ENCODE measurements at places on chromosomes 16 and 17. TPM values are rescaled to one million over a fixed set of nuclear protein-coding genes. Genes with fewer than 3 reads are reported as not detected.

GRCh38 chr17:81165246-81166032, at the start of gene PVALEF:
Gene PVALEF, plus strand, starts transcription at chr17:81165507. Its CDS starts 15,720 bp downstream, at chr17:81181227.
- DNase-seq: peak; percentile 31

DNA sequence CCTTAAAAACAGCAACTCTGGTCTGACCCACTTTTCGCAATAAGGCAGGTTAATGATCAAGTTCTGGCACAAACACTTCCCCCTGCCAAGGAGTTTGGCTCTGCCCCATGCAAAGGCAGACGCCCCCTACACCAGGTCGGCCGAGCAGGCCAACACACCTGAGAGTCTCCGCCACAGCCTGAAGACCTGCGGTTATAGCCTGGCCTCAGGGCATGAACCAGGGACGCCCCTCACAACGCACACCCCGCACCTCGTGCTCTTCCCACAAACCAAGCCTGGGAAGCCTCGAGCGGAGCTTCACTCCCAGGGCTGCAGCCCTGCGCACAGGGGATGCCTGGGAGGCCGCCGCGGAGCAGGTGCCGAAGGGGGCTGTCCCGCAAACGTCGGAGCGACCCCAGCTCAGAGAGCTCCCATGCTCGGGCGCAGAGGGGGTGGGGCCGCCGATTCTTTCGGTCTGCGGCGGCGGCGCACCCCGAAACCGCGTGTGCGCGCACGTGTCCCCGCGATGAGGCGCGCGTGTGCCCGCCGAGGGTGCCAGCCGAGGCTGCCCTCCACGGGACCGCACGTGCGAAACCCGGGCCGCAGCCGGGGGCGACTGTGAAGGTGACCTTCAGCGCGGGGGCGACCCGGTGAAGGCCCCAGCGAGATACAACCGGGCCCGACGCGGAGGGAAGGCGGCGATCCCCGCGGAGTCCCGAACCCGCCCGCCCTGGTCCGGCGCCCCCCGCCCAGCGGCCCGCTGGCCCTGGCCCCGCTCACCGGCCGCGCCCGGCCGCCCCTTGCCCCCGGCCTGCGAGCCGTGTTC, 559 bp downstream of the CLUH start:
- no peak for DNase-seq

CBX4 gene
- 31.0 TPM for polyA plus RNA-seq

TNP2 gene
- polyA plus RNA-seq: not detected

TNFSF13 gene
- 0.78 TPM for polyA plus RNA-seq

DNA sequence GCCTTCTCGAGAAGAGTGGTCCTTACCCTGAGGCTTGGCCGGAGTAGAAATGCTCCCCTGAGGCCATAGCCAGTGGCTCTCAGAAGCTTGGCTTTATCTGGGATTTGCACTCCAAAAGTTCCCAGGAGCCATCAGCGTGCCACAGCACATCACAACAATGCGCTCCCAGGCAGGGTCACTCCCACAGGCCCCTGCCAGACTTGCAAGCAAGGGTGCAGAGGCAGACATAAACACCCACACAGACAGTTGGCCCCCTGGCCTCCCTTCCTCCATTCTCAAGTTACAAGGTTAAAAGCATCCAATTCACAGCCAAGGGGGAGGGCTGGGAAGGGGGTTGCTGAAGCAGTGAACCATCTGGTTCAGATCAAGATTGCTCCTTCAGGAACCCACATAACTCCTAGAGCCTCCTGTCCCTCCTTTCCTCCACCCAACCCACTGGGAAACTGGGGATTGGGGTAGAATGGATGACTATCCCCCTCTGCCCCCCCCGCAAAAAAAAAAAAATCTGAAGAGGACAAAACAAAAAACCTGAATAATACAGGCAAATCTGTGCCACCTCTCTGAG, 1.8 kb downstream of the ST3GAL2 start:
- no peak for DNase-seq

- no peak for DNase-seq
Observed at GRCh38 chr16:17555176-17555575, 84.4 kb upstream of the XYLT1 start.

- no peak for DNase-seq
Observed at GRCh38 chr17:76998839-76999238, 130.6 kb downstream of the MGAT5B start.

DNA sequence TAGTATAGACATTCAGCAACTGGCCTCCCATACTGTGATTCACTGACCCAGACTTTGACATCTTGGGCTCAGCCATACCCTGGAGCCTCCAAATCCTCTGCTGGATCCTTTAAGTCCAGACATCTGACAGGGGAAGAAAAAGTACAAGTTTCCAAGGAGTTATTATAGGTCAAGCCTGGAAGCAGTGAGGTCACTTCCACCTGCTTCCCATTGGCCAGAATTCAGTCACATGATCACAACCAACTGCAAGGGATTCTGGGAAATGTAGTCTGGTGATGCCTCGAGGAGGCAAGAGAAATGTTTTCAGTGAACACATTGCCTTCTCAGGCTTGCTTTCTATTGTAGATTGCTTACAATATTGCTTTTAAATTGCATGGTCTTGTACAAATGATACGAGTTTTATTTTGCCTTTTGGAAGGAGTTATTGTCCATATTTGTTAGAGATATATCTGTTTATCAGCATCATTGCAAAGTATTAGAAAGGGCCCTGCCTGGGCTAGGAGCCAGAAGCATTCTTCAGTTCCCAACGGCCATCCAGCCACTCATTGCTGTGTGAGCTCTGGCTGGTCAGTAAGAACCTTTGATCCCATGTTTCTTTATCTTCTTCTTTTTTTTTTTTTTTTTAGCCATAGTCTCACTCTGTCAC, 696.9 kb downstream of the WWOX start:
- peak; percentile 38 for DNase-seq

LRRC37A gene
- 0.36 TPM for polyA plus RNA-seq

GRAP gene
- polyA plus RNA-seq: 0.17 TPM

DNA sequence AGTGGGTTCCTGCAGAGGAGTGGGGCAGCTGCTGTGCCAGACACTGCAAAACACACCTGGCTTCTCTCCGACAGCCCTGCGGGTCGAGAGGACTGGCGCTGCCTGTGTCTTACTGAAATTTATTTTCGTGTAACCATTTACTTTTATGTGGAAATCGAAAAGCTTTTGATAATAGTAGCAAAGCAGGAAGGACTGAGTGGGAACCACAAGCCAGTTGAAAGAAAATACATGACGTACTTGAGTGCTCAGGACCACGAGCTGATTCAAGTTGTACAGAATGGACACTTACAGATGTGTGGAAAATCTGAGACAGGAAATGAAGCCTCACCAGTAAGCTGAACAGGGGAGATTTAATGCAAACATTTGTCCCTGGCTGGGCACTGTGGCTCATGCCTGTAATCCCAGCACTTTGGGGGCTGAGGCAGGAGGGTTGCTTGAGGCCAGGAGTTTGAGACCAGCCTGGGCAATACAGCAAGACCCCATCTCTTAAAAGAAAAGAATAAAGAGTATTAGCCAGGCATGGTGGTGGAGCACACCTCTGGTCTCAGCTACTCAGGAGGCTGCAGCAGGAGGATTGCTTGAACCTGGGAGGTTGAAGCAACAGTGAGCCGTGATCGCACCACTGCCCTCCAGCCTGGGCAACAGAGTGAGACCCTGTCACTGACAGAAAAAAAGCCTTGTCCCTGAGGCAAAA, 11.3 kb upstream of the RPL13 start:
- no peak for DNase-seq

TMEM238L gene
- polyA plus RNA-seq: not detected

GRCh38 chr17:69090365-69090764, 29.6 kb upstream of the ABCA9 start:
- DNase-seq: no peak

DNA sequence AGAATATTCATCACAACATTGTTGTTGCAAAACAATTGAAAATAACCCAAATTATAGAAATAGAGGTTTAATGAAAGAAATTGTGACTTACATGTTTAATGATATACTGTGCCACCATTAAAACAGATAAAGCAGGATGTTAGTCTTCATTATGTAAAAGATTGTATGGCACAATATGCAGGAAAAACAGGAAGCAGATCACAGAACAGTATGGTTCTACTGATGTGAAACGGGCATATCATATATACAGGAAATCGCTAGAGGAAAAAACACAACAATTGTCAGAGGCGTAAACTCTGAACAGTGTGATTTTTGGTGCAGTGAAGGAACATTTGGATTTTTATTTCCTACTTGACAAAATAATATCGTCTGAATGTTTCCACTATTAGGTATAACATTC, 22.0 kb downstream of the OR3A1 start:
- DNase-seq: no peak

APOBR gene
- polyA plus RNA-seq: 0.08 TPM

EIF1 gene
- 920 TPM for polyA plus RNA-seq

GRCh38 chr16:21638573-21638975, 13.8 kb downstream of the IGSF6 start:
- no peak for DNase-seq

ZNF287 gene
- polyA plus RNA-seq: 13.5 TPM

CCL17 gene
- polyA plus RNA-seq: not detected

DNA sequence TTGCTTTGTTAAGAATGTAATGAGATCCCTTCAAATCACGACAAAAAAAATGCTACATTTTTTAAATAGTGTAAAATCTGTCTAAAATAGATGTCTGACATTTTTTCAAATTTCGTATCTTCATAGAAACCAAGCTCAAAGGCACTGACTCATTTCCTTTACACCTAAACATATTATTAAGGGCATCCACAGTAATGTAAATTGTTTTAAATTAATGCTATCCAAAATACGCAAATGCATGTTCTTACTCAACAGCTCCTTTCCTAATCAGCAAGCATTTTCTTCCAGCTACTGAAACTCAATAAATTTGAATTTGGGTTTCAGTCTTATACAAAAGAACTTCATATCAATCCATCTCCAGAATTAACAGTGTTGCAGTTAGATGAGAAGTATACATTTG, 4.3 kb downstream of the C16orf87 start:
- no peak for DNase-seq

- DNase-seq: no peak
Observed at GRCh38 chr16:63789603-63790002, 1332.3 kb downstream of the CDH11 start.

CCDC144A gene
- 2.5 TPM for polyA plus RNA-seq

Measured in A549 (cell line).